ENCODE measurements at places on chromosomes 6 and 20.

DNA sequence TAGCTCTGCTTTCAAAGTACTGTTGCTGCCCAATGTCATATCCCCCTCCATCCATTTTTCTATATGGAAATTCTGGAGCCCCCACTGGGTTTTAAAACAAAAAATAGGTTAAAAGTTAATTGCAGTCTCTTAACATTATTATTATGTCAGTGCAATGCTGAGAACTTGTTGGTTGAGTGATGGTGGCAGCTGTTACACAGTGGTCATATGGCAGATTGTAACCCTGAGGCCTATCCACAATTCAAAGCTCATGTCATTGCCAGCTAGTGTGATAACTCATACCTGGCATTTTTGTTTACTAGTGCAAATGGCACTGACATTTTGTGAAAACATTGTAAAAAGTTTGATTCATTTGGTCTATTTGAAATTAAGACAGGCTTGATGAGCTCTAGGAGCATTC lies 305.7 kb upstream of the FLRT3 start:
- no peak for DNase-seq

GRCh38 chr20:47141941-47142773 lies 214.3 kb downstream of the ZMYND8 start:
- DNase-seq, result no peak

GRCh38 chr6:89509777-89510281 lies 76.9 kb downstream of the ANKRD6 start:
- DNase-seq, result no peak

- no peak for DNase-seq
Observed at GRCh38 chr20:15763366-15763765, 809.9 kb downstream of the KIF16B start.

- no peak for DNase-seq
Observed at GRCh38 chr6:113120582-113121285, 736.4 kb upstream of the MARCKS start.

GRCh38 chr6:93889713-93890112 lies 470.4 kb upstream of the EPHA7 start:
- DNase-seq, result no peak

DNA sequence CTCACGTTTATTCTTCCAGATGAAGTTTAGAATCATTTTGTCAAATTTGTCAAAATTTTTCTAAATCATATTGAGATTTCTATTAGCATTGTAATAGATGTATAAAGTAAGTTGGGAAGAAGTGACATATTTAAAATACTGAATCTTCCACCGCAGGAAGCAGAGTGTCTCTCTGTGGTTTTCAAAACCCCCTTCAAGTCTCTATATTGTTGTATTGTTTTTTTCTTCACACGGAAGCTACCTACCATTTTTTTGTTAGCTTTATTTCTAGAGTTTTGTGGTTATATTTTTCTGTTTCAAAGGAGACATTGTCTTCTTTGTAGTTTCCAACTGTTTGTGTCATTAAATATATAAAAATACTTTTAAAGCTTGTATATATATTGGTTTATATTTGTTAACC lies 188.6 kb downstream of the ZDHHC14 start:
- DNase-seq, result no peak

- DNase-seq, result no peak
Observed at GRCh38 chr6:69881322-69882151, 15.2 kb downstream of the COL19A1 start.

DNA sequence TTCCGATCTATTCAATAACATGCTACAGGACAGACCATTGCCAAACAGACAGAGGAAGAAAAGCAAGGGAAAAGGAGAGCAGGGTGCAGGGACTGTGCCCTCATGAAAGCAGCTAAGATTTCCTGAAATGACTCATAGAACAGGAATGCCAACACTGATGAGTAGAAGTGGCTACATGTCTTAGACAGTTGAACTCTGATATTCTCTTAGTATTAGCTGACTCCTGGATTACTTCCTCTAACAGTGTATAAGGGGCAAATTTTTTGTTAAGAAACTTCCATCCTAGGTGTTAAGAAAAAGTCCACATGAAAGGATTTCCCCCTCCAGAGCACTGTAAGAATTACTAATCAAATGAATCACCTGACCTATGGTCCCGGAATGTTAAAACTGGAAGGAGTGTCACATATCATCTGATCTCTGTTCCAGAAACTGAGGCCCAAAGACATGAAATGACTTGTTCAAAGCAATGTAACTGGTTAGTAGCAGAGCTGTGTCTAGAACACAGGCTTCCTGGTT lies 224.9 kb downstream of the IBTK start:
- DNase-seq, result no peak

GRCh38 chr6:12944001-12944400 lies 227.4 kb downstream of the PHACTR1 start:
- DNase-seq, result no peak

DNA sequence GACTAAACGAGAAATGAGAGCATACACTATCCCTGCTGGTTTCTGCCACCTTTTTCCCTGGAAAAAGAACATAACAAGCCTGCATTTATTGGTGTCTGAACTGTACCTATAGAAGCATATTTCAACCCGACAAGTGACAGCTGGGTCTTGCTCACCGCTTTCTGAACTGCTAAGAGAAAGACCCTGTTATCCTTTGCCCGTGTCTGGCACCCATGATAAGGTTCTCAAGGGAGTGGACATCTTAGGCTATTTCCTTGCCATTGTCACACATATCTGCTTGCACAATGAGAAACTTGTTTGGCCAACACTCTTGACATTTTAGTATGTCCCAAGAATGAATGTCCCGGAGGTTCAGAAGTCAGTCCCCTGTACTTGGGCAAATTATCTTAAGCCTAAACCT lies 19.3 kb downstream of the RIPOR2 start:
- DNase-seq, result no peak

- no peak for DNase-seq
Observed at GRCh38 chr6:151403919-151404308, 12.6 kb upstream of the ZBTB2 start.

GRCh38 chr6:98467091-98467490 lies 367.3 kb upstream of the POU3F2 start:
- no peak for DNase-seq

GRCh38 chr6:87465051-87465450 lies 7.7 kb upstream of the SLC35A1 start:
- no peak for DNase-seq

DNA sequence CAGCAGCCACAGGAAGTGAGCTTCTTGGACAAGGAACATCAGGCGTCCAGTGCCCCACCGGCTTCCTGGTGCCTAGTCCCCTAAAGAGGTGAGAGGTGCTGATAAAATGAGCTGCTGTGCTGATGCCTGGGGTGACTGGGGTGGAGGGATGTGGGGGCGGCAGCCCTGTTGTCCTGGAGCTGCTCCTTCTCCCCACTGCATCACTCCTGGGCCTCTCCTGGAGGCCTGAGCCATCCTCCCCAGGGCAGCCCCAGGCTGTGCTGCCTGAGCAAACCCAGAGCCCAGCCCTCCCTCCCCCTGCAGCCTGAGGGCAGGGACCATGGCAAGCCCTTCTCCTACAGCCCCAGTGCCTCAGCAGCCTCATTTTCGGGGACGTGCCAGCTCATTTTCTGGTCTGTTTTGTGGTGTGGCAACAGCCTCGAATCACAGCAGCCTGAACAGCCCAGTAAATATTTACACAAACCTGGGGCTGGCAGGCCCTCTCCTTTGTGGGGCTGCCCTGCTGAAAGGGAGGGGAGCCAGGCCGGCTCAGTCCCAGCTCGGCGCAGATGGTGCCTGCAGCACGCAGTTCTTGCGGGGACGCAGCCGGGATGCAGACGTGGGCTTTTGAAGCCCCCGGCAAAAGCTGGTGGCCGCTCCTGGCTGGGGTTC lies 259.9 kb downstream of the DLL1 start:
- DNase-seq, result no peak

DNA sequence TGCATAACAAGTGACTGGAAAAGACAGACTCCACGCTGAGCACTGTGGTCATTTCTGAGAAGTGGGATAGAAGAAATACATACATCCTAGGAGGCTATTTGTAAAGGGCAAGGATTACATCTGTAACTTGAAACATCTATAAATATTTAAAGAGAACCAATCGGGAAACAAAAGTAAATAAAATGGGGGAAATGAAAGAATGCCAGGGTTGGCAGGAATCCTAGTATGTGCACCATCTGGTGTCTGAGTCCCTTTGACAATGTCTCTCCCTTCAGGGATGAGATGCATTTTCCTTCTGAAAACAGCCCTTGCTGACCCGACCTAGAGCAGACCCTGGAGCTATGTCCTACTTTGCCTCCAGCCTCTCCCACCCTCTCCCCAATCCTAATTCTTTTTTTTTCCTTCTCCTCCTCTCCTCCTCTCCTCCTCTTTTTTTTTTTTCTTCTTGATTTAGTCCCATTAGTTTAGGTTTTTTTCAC lies 53.2 kb downstream of the VSTM2L start:
- DNase-seq, result no peak

DNA sequence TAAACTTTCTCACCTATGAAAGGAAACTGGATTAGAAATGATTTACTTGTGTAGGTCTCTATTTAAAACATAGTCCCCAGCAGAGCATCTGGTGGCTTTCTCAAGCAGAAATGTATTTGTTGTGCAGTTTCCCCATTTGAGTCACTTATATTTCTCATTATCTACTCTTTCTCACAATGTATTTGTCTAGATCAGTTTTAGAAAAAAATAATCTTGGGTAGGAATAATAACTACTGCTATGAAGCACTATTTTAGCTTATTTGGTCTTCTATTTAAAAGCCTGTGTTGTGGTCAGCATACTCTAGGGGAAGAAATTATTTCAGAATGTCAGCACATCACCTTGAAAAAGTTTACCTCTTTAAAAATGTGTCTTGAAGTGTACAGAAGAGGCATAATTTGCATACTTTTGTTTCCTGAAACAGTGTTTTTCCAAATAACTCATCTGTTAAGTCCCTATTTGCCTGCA lies 60.9 kb upstream of the PRL start:
- DNase-seq, result no peak
